ENCODE measurements at places on chromosomes 3 and 15.
A peak's percentile ranks its signal among the peaks of the same experiment; 100 is the strongest.

- DNase-seq = no peak
These were observed 391.4 kb upstream of the RARB start for GRCh38 chr3:25036633-25037032.

- DNase-seq = no peak
These were observed 489.7 kb downstream of the CNTN3 start for GRCh38 chr3:74124782-74125181.

- no peak for DNase-seq
These were observed 364.5 kb downstream of the LPP start for GRCh38 chr3:188518416-188518815.

- no peak for DNase-seq
These were observed 261.8 kb downstream of the MCTP2 start for GRCh38 chr15:94493176-94493575.

DNA sequence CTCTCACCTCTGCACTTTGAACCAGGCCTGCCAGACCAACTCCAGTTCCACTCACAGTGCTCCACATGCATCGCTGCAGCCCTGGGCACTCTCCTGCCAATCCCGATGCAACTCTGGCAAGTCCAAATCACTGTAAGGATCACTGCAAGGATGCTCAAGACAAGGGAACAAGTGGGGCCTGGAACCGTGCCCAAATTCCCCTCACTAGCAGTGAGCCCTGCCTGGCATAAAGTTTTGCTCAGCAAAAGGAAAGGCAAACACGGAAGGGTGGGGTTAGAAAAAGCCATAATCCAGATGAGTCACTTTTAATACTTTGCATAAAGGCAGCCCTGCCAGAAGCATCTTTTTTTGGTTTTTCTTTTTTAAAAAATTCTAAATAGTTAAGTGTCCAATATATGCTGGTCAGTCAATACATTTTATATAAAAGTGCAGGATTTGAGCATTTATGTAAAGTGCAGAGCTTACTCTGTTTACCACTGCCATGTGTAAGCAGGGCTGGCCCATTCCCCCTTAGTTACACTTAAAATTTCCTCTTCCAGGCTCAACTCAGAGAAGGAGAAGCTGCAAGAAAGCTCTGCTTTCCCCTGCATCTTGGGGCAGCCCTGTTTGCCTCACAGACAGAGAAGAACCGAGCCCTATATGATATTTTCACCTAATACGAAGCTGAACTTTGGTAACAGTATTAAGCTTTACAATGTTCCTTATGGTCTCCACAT is 102.2 kb downstream of the CD47 start:
- DNase-seq = no peak

GRCh38 chr3:188817935-188818269 is 353.9 kb upstream of the TPRG1 start:
- DNase-seq = no peak

GRCh38 chr3:112894258-112894657 is 47.6 kb upstream of the CD200R1L start:
- no peak for DNase-seq

DNA sequence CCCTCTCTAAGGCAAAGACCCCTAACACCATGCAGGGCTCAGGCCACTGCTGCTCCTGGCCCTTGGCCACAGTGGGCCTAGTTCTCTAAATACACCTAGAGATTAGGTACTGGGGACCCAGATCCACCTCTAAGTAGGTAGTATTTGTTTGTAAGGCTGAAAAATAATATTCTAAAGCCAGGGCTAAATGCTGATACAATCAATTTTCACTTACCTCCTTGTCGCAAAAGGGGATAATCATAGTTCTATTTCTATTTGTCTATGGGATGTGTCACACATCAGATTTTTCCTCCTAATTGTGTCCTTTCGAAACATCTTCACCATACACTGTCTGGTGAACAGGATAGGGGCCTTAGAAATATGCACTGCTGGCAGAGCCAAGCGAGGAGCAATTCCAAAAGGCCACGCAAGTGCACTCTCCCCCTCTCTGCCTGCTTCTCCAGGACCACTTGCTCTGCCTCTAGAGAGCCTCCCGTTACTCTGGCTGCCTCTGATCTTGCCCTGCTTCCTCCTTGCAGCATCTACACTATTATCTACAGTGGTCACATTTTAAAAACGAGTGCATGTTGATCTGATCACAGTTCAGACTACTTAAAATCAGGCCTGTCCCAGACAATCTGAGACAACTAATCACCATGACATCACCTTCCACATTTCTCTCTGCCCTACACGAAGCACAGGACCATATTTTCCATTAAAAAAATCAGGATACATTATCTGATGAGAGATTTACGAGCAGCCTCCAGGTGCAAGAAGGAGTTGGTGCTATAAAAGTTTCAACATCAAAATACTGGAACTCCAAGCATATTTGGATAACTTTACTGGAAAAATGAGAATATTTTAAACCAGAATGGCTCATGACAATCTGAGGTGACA is 115.4 kb downstream of the MYLK start:
- DNase-seq = no peak

DNA sequence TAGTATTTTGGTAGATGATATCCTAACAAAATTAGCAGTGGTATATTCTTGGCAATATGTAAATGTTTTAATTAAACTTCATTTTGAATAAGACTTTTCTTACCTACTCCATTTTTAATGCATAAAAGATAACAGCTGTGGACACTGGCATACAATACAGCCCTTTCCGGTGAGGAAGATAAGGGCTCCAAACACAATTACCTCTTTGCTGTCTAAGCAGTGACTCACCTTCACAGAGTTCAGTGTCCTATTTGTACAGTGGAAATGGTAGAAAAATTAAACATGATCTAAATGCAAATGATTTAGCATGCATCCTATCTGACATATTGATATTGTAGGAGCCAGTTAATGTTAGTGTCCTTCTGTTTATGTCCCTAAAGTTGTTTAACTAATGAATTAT is 969.4 kb downstream of the PLOD2 start:
- no peak for DNase-seq

GRCh38 chr3:114128231-114128630 is 50.6 kb downstream of the DRD3 start:
- no peak for DNase-seq

- DNase-seq = peak; percentile 64
These were observed at the start of gene CCDC71 for GRCh38 chr3:49165771-49166751. Gene CCDC71 (minus strand): TSS chr3:49166331. CDS start chr3:49164208, 2,123 bp downstream.

- DNase-seq = no peak
These were observed 647.2 kb upstream of the BCHE start for GRCh38 chr3:166484470-166484869.

- no peak for DNase-seq
These were observed 613.4 kb downstream of the ZPLD1 start for GRCh38 chr3:103048068-103048722.

- DNase-seq = no peak
These were observed 278.6 kb downstream of the UBE2E2 start for GRCh38 chr3:23481616-23482278.

DNA sequence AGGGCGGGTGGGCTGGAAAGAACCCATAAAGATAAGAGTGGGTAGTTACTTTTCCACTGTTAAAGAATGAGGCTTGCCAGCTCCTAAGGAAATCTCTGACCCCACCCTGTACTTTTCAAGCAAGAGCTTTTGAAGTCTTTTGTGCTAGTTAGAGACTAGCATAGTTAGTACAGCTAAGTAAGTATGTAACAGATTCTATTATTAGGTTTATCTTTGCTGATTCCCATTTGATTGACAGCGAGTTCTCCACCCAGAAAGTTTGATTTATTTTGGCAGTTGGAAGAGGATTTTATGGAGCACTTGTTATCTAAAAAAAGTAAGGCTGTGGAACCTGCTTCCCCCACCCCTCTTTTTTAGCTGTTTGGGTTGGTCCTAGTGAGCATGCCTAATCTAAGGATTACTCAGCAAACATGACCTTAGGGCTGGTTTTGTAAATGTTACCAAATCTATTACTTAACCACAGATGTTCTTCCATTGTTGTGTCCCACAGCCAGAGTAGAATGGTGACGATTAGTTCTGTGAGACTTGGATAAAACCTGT is 57.6 kb downstream of the FNDC3B start:
- no peak for DNase-seq

DNA sequence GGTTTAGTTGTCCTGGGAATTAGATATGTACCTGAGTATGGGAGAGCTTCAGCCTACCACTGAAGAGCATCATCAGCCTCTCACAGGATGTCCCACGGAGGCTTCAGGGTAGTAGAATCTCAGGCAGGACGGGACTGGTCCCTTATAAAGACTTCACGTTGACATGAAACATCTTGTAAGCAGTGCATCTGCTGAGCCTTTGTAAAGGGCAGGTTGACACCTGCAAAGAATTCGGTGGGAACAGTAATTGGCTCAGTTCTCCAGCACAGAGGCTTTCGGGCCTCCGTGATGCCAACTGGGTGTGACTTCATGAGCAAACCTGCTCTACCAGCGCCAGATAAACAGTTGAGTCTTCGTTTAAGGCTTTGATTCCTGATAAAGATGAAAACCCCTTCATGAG is 26.9 kb upstream of the AVEN start:
- no peak for DNase-seq

- no peak for DNase-seq
These were observed at the start of gene CASR for GRCh38 chr3:122183521-122183892. Gene CASR (plus strand): TSS chr3:122183668. CDS start chr3:122254190, 70,522 bp downstream.

DNA sequence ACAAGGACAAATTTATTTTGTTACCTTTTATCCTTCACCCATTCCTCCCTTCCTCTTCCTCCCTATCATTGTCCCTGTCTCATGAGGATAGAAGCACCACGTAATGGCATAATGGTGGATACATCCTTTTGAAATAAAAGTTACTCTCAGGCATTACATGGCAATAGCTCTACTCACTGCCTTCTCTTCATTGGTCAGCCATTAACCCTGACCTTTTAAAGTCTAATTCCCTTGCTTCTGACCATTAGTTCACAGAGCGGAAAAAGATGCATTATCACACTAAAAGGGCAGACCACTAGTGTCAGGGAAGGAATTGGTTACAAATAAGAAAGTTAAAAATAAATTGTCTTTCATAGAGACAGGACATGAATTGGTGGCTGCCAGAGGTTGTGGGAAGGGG is 54.6 kb upstream of the EIF1B start:
- no peak for DNase-seq

- DNase-seq = peak; percentile 19
These were observed 392.7 kb upstream of the TBL1XR1 start for GRCh38 chr3:177589911-177590381.

- DNase-seq = peak; percentile 34
These were observed 492.6 kb downstream of the LPP start for GRCh38 chr3:188646592-188646991.

DNA sequence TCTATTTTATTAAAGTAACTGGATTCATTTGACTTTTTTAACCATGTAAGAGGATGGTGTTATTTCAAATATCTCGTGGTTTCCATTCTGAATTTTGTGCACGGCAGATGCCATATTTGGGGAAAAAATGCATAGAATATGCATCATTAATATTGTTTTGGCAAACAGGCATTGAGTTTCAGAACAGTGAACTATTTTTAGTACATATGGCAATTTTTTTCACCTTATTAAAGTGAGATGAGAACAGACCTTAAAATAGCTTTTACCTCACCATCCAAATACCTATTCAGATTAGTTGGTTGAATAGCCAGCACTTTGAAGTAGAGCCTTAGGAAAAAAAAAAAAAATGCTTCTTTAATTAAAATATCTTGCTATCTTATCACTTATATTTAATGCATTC is 117.3 kb upstream of the FLNB start:
- no peak for DNase-seq

GRCh38 chr3:9932843-9933560 is 632 bp upstream of the CRELD1 start:
- peak; percentile 26 for DNase-seq

GRCh38 chr15:44813231-44813630 is 76.9 kb downstream of the TRIM69 start:
- DNase-seq = no peak

DNA sequence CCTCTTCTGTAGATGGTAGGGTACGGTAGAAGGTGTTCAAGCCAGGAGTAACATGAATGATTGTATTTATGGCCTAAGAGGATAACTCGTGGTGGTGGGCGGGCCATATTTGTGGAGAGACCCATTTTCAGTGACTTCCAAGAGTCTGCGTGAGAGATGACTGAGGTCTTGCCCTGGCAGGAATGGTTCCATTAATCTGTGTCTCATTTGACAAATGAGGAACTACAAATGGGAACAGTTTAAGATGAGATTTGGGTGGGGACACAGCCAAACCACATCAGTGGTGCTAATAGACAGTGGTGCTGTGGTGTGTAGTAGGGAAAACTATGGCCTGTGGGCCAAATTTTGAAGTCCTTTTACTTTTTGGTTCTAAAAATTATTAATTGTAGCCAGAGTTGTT is 47.1 kb downstream of the FLNB start:
- DNase-seq = no peak

DNA sequence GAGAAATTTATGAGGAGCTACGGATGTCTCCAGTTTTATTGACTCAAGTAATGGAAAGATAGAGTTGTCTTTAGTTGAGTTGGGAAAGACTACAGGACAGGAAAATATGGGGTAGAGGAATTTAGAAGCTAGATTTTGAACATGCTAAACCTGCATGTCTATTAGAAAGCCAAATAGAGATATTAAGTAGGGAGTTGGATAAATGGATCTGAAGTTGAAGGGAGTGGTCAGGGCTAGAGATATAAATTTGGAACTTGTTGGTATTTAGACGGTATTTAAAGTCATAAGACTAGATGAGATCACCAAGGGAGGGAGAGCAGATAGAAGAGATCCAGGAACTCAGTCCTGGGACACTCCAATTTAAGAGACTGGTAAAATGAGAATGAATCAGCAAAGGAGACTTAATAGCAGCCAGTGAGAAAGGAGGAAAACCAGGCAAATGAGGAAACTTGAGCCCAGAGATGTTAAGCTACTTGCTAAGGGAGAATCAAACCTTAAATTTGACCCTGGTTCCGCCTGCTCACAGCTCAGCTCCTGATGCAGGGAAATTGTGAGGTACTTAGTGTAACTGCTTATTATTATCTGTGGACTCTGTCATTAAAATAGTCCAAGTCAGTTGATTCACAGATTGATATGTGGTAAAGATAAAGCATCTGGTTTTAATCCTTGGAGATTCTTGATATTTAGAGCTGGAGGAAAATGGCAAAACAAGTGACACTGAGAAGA is 35.8 kb downstream of the ABI3BP start:
- no peak for DNase-seq

GRCh38 chr15:72784456-72784876 is 908 bp upstream of the ADPGK start:
- no peak for DNase-seq

DNA sequence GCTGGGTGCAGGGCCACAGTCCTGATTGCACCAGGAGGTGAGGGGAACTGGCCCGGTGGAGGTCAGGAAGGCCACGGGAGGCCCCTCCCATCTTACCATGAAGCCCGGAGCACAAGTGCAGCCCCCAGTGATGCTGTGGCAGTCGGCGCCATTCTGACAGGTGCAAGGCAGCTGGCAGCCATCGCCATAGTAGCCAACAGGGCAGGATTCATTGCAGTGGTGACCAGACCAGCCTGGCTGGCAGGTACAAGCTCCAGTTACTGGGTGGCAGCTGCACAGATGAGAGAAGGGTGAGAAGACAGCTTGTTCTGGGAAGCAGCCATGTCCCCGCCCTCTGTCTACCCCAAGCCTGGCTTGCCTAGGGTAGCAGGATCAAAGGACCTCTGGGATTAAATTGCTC is 88.2 kb downstream of the RAB11A start:
- peak; percentile 86 for DNase-seq
